ENCODE measurements at places on chromosomes 6 and 20.

GRCh38 chr20:20440886-20441658 is 73.2 kb downstream of the INSM1 start:
- DNase-seq = no peak

- DNase-seq = peak; percentile 42
These were observed 87.7 kb downstream of the CDH22 start for GRCh38 chr20:46220455-46221207.

- no peak for DNase-seq
These were observed 3.9 kb downstream of the SLA2 start for GRCh38 chr20:36642136-36642535.

DNA sequence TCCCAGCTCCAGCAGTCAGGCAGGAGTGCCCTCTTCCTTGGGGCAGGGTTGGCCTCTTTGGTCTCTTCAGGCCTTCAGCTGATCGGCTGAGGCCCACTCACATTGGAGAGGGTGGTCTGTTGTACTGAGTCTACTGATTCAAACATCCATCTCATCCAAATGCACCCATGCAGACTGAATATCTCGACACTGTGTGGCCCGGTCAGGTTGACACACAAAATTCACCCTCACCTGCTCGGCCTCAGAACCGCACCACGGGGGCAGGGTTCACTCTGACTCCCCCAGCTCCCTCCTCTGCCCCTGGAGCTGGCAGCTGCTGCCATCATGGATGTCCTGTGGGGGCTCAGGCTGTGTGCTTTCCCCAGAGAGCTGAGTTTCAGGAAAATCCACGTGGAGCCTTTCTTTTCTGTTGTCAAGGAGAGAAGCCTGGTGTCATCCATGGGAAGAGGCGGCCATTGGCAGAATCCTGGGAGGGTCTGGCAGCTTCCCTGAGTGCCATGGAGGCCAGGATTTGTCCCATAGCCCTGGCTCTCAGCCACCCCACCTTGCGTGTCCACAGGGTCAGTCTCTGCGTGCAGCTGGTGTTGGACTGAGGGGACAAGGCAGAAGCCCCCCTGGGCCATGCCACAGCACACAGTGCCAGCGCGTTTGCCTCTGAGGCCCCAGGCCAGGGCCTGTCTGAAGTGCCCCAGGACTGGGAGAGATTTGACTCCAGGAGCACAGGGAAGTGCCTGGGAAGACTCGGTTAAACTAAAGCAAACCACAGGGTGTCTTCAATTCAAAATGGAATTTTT is 114.1 kb downstream of the ERMARD start:
- DNase-seq = no peak

- DNase-seq = no peak
These were observed 33.2 kb upstream of the PLEKHG1 start for GRCh38 chr6:150566486-150566885.

- DNase-seq = no peak
These were observed 33.0 kb downstream of the FRMD1 start for GRCh38 chr6:168045706-168046620.

GRCh38 chr6:69865126-69865525 is 1.2 kb upstream of the COL19A1 start:
- no peak for DNase-seq

- no peak for DNase-seq
These were observed 57.6 kb upstream of the KCNG1 start for GRCh38 chr20:51080516-51080915.

DNA sequence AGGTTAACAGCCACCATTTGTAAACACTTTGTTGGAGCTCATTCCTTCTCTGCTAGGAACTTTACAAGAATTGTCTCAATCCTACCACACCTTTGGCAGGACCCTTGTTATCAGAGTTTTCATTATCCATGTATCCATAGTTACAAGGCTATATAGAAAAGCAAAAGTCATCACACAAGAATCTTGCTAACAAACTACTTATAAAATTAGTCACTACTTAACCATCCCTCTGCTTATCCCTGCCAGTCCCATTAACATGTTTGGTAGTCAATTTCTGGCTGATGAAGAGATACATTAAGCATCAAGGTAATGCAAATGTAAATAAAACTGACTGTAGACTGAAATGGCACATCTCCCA is 10.4 kb downstream of the ZSWIM3 start:
- no peak for DNase-seq

GRCh38 chr6:140499607-140500006 is 1125.2 kb upstream of the CITED2 start:
- no peak for DNase-seq

- no peak for DNase-seq
These were observed 3.8 kb upstream of the STX16 start for GRCh38 chr20:58647162-58647795.

- DNase-seq = no peak
These were observed 27.9 kb upstream of the EEF1A1 start for GRCh38 chr6:73548458-73549446.

DNA sequence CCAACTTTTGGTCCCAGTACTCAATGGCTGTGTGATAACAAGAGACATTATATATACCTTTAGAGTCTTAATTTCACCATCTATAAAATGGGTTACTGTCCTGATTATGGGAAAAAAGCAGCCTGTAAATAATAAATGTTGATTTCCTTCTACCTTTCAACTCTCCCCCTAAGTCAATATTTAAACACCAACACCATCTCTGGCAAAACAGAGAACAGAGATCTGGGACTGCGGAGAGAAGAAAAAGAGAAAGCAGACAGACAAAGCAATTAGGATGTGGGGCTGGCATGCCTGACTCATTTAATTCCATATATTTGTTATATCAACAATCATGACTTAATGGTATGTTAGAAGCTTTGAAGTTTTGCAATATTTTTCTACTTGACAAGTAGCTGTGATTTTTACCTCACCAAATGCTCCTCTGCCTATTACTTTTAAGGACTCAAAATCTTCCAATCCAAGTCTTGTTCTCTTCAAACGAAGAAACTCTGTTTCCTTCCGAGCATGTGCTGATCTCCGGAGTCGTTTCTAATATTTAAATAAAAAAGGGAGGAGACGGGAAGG is 23.3 kb downstream of the STK38 start:
- DNase-seq = no peak

- no peak for DNase-seq
These were observed 29.2 kb downstream of the FRMD1 start for GRCh38 chr6:168049706-168050224.

- DNase-seq = no peak
These were observed 478.1 kb downstream of the PREX1 start for GRCh38 chr20:48349656-48350055.

GRCh38 chr6:100116411-100117194 is 122.6 kb upstream of the MCHR2 start:
- DNase-seq = peak; percentile 26

- DNase-seq = no peak
These were observed 195.5 kb downstream of the MAFB start for GRCh38 chr20:40493549-40493948.

- DNase-seq = no peak
These were observed 22.7 kb downstream of the CFAP61 start for GRCh38 chr20:20075032-20075431.

DNA sequence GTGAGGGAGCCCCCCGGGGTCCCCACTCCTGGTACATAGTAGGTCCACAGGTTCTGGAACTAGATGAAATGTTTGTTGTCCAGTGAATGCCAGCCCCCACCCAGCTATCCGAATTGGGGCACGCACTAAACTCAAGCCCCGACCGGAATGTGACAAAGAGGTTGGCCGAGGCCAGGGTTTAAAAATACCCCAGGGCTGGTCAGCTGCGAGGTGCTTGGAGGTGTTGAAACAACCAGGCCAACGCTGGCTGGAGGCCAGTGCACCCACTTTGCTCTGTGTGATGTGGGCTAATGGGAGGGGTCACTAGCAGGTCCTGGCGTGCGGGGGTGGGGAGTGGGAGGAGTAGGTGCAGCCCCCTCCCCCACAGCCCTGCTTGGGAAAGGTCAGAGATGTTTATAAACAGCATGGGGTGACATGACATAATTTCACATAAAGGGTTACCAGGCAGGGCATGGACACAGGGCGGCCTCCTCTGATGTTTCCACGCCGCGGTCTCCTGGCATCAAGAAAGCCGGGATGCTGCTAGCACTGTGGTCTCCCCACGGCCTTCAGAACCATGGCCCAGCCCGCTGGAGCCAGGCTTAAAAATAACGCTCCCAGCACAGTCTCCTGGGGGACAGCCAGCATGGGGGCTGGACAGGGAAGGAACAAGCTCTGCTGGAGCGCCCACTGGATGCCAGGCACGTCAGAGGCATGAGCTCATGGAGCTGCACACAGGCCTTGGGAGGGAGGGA is 111.2 kb upstream of the PTPN1 start:
- DNase-seq = peak; percentile 41

Measured in globus pallidus (tissue), 1 donor.